ENCODE measurements at places on chromosomes 4 and X.

- DNase-seq, result no peak
These were observed 86.1 kb downstream of the HNRNPD start for GRCh38 chr4:82287720-82288119.

GRCh38 chr4:8700531-8700930 lies 108.0 kb downstream of the CPZ start:
- no peak for DNase-seq

GRCh38 chr4:687048-687970 lies 1.6 kb downstream of the SLC49A3 start:
- peak; percentile 75 for DNase-seq

GRCh38 chrX:112979879-112980278 lies 139.2 kb upstream of the AMOT start:
- no peak for DNase-seq

DNA sequence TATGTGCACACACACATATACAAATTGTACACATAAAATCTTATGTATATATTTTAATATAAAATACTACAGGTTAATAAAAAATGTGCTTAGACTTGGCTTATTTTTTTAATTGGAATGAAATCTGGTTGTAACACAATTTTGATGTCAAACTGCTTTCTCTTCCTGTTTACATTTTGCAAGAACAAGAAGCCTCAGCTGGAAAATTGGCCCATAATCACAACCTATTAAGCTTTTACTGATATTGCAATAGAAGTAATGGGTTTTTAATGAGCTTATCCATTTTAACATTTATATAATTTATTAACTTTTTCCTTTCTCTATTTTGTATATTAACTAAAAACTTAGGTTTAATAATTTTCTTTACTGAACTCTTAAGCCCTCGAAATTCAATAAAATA lies 165.9 kb downstream of the PCDH10 start:
- no peak for DNase-seq

- no peak for DNase-seq
These were observed 108.9 kb downstream of the EFHC2 start for GRCh38 chrX:44234541-44234940.

GRCh38 chrX:72382202-72382595 lies 76.5 kb upstream of the CITED1 start:
- no peak for DNase-seq

DNA sequence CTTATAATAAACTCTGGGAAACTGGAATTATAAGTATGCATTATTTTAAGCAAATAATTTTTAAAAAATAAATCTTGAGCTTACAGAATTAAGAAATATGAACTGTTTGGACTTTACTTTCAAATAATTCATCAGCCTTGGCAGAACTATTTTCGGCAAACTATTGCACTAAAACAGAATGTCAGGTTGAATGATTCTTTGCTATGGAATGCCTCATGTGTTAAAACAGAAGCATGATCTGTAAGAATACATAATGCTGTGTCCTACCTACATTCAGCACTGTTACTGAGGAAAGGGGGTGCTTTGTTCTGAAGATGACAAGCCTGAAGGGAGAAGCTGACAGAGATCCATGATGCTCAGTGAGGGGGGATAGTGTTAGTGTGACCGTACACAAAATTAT lies 55.6 kb upstream of the EXOC1L start:
- DNase-seq, result no peak

- DNase-seq, result no peak
These were observed 35.9 kb downstream of the PNMA5 start for GRCh38 chrX:152958047-152958446.

DNA sequence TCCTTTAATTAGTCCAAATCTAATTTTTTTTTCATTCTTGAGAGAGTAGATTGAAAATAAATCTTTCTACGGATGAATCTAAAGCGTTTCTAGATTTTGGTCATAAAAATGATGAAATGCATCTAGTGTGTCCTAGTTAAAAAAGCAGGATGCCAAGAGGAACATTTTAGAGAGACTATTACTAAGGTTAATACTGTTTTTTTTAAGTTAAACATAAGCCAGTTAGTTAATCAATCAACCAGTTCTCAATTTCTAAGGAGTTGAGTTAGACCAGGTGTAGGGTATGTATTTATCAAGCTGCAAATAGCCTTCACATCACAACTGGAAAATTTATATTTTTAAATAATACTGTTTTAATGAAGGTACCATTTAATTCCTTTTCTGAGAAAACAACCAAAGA lies 679.5 kb upstream of the IGFBP7 start:
- DNase-seq, result no peak

DNA sequence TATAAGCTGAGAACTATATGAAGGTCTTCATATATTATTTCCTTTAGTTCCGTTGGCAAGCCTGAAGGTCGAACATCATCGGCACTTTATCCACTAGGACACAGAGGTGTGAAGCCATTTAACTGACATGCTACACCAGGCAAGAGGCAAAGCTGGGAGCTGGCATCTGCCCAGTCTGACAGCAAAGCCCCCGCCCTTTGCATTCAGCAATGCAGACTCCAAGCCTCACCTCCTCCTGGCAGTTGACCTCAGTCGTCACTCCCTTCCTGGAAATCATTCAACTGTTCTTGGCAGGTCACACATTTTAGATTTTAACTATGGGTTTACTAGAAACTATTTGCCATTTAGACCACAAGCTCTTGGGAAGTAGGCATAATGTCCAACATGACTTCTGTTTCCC lies 135.8 kb upstream of the FRG1 start:
- no peak for DNase-seq

GRCh38 chrX:155026420-155026726 lies 271 bp upstream of the FUNDC2 start:
- no peak for DNase-seq
